ENCODE measurements at places on chromosomes 1 and 21. TPM values are rescaled to one million over a fixed set of nuclear protein-coding genes. Genes with fewer than 3 reads are reported as not detected.

ADORA3 gene
- polyA plus RNA-seq = not detected

NTNG1 gene
- not detected for polyA plus RNA-seq

CA14 gene
- polyA plus RNA-seq = 0.57 TPM

MAP3K6 gene
- 8.2 TPM for polyA plus RNA-seq

UBE2U gene
- polyA plus RNA-seq = not detected

FUBP1 gene
- 265 TPM for polyA plus RNA-seq

FAM131C gene
- 0.29 TPM for polyA plus RNA-seq

TFF3 gene
- polyA plus RNA-seq = not detected

TP73 gene
- 0.38 TPM for polyA plus RNA-seq

C1orf94 gene
- not detected for polyA plus RNA-seq

GJA8 gene
- polyA plus RNA-seq = not detected

TSPAN2 gene
- not detected for polyA plus RNA-seq

NUAK2 gene
- 0.19 TPM for polyA plus RNA-seq

MATN1 gene
- 1.6 TPM for polyA plus RNA-seq

TCHH gene
- 0.03 TPM for polyA plus RNA-seq

NBPF10 gene
- polyA plus RNA-seq = 0.66 TPM

AMY1A gene
- not detected for polyA plus RNA-seq

OR2L2 gene
- not detected for polyA plus RNA-seq

SASS6 gene
- polyA plus RNA-seq = 18.5 TPM

HENMT1 gene
- 0.19 TPM for polyA plus RNA-seq

LRRC38 gene
- polyA plus RNA-seq = not detected

PIGK gene
- polyA plus RNA-seq = 20.4 TPM

HSPA6 gene
- polyA plus RNA-seq = 4.7 TPM

NPHS2 gene
- not detected for polyA plus RNA-seq

FBXO44 gene
- 20.9 TPM for polyA plus RNA-seq

HSD3B2 gene
- polyA plus RNA-seq = not detected

RIIAD1 gene
- not detected for polyA plus RNA-seq

NID1 gene
- polyA plus RNA-seq = not detected

IL19 gene
- not detected for polyA plus RNA-seq

OR2T35 gene
- not detected for polyA plus RNA-seq

KPRP gene
- polyA plus RNA-seq = not detected

DIRAS3 gene
- polyA plus RNA-seq = 56.8 TPM

LCE3E gene
- not detected for polyA plus RNA-seq

CNR2 gene
- polyA plus RNA-seq = not detected

PSRC1 gene
- polyA plus RNA-seq = 65.2 TPM

BLACAT1 gene
- 1.3 TPM for polyA plus RNA-seq

MMEL1 gene
- not detected for polyA plus RNA-seq

ECM1 gene
- 23.9 TPM for polyA plus RNA-seq

ASPM gene
- polyA plus RNA-seq = 29.5 TPM

IGFN1 gene
- not detected for polyA plus RNA-seq

OR10J1 gene
- polyA plus RNA-seq = not detected

CFHR4 gene
- not detected for polyA plus RNA-seq

SYT6 gene
- not detected for polyA plus RNA-seq

ACKR1 gene
- polyA plus RNA-seq = 0.15 TPM

ZNF691 gene
- 10.7 TPM for polyA plus RNA-seq

NBPF3 gene
- polyA plus RNA-seq = 4.4 TPM

HNRNPU gene
- polyA plus RNA-seq = 621 TPM

SLC16A4 gene
- polyA plus RNA-seq = 0.34 TPM

CAPN8 gene
- not detected for polyA plus RNA-seq

GRHL3 gene
- polyA plus RNA-seq = 0.65 TPM

FRRS1 gene
- 18.6 TPM for polyA plus RNA-seq

MRPL24 gene
- 115 TPM for polyA plus RNA-seq

SPRR1B gene
- not detected for polyA plus RNA-seq

RAD54L gene
- 43.9 TPM for polyA plus RNA-seq

SLC44A3 gene
- not detected for polyA plus RNA-seq

RAB29 gene
- 7.2 TPM for polyA plus RNA-seq

GBP1 gene
- polyA plus RNA-seq = not detected

MYCL gene
- polyA plus RNA-seq = 17.1 TPM

Measured in K562 (cell line).